ENCODE measurements at places on chromosomes 4 and X.

DNA sequence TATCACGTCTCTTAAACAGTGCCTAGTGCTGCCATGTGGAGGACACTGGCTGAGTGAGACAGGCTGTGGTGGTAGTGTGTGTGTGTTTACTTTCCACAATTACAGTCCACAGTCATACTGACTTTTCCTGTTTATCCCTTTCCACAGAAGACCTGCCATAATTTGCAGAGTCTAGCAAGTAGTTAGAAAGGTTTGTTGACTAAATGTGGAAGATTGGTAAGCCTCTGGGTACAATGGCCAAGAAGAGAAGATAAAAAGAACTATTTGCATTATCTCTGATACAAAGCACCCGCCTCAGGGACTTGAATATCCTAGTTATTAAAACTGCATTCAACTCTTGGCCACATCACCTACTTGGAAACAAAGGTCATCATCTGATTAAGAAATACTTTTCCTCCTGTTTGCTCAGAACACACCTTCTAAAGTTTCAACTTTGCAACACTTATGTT lies 89.1 kb downstream of the FAM13A start:
- DNase-seq, result no peak

DNA sequence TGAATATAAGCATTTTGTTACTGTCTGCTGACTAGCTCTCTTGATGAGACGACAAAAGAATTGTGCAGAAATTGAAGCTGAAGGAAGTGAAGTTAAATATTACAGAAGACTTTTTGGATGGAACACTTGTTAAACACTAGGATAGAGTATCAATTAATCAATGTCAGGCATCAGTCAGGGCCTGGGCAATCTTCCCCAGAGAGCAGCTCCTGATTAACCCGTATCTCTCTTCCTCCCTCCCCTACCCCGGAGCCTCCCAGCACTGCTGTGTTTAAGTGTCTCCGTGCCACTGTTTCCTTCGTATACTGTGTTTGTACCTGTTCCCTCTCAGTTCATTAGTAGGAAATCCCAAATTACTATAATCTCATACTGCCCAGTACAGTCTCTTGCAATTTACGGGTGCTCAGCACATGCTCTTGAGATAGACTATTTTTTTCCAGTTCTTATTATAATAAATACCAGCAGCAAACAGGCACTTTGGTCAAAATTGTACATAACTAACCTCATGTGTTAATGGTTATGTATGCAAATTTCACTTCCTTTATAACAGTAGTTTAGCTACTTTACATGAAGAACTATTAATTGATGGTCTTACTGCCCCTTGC lies 765.7 kb upstream of the FTHL17 start:
- DNase-seq, result no peak

GRCh38 chr4:45119376-45119775 lies 393.0 kb upstream of the GNPDA2 start:
- no peak for DNase-seq

- DNase-seq, result no peak
Measured at GRCh38 chrX:135512508-135513129, 7.8 kb upstream of the INTS6L start.

DNA sequence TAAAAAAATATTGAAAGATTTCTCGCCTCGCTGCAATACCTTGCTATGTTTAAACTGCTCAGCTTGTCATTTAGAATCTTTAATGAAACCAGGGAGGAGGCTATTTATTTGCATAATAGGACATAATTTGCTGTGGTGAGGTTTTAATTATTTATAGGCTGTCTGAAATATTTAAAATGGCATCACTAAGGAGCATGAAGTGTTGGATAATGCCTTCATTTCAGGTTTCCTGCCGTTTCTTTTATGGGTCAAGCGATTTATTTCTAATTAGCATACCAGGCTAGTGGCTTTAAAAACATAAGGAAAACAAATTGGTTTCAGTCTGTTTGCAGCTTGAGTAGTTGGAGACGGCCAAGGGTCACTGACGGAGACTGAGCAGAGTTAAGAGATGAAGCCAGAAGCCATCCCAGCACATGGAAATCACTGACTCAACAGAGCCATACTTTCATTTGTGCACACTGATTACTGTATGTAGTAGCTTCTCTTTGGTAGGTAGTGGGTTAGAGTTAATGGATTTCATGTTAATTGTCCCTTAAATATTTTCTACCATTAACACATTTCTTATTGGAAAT lies 1962.4 kb upstream of the TENM3 start:
- DNase-seq, result no peak

GRCh38 chr4:8221476-8221875 lies 22.4 kb downstream of the SH3TC1 start:
- DNase-seq, result no peak

- DNase-seq, result no peak
Measured at GRCh38 chr4:147994491-147995385, 262.9 kb downstream of the ARHGAP10 start.
